ENCODE measurements at places on chromosomes 5 and 9.
A peak's percentile ranks its signal among the peaks of the same experiment; 100 is the strongest.

DNA sequence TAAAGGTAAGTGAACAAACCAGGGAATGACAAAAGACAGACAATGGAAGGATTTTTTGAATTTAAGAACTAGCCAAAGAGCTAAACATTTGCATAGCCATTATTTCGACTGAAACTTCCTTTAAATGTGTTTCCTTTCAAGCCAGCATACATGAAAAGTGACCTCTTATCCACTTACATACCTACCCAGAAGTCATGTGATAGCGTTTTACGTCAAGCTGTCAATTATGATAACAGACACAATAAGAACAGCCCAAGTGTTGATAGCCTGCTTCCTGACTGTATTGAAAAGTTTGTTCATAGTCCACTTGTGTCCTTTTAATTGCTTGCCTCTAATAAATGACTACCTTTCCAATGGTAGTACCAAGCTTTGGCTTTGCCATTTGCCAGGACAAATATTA, 206.0 kb downstream of the NFIB start:
- DNase-seq, result no peak

- peak; percentile 43 for DNase-seq
These were observed 351.1 kb upstream of the RIOK2 start for GRCh38 chr5:97534166-97534565.

DNA sequence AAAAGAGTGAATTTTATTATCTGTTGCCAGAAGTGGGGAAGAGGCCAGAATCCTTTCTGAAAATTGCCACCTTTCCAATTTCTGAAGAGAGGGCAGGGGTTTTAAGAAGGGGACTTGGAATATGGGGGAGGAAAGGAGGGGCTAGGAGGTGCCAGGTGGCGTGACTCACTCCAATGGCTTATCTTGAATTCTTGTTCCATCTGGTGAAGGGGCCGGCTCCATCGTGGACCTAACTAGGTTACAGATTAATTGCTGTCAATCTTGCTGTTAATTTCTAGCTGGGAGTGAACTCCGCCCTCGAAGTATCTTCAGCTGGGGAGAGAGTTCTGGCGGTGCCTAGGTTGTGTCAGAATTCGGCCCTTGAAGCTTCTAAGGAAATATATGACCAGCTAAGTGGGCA, 138.7 kb downstream of the YTHDC2 start:
- DNase-seq, result no peak

- DNase-seq, result no peak
These were observed 3.4 kb downstream of the SARDH start for GRCh38 chr9:133734590-133735414.

- DNase-seq, result no peak
These were observed 847 bp upstream of the GABRB2 start for GRCh38 chr5:161547406-161547737.

DNA sequence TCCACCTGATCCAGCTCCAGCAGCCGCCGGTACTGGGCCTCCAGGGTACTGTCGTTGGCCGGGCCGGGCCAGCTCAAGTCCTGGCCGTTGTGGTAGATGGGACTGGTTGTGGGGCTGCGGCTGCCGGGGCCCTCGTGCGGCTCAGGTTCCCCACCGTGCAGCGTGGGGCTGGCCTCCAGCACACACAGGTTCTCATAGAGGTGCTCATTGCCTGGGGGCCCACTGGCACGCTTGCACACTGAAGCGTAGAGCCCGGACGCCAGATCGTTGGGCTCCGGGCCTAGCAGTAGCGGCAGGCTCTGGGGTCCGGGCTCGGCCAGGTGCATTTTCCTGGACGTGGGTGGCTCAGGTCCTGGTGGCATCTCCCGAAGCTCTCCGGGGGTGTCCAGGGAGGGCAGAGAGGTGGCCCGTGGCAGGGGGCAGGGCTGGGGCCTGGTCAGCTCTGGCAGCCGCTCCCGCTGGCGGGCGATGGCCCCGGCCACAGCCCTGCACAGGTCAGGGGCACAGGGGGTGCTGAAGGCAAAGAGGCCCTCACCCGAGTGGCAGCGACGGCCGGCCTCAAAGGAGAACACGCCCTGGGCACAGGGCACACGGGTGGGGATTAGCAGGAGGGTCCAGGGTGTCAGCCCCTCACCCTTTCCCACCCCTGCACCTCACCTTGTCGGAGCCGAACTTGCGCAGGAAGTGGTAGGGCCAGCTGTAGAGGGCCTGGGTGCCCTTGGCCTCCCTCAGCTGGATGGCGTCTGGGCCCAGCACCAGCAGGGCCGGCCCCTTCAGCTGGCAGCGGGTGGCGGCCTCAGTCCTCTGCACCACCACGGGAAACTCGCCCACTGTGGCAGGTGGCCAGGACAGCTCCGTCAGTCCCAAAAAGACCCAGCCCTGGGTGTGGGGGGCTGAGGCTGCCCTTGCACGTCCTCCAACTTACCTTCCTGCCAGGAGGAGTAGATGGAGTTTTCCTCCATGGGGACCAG, 5.3 kb downstream of the DOK3 start:
- DNase-seq, result no peak

DNA sequence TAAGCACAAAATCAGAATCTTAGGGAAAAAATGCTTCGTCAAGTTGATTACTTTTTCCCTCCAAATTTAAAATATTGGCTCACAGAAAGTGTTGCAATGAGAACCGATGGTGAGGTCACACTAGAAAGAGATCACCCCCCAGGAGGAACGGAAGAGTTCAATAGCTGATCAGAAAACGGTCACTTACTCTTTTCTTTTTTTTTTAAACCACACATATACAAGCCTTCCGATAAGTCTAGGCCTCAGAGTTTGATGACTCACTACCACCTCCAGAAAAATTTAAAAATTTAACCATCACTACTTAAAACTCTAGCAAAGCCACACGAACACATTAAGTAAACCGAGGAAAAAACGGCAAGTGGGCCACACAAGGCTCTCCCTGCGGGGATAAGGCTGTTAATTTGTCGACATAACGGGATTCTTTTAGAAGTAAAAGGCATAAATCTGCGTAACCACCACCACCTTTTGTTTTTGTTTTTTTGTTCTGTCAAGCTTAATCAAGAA, 1.2 kb downstream of the SURF4 start:
- peak; percentile 6 for DNase-seq

- no peak for DNase-seq
These were observed 218.9 kb upstream of the MVB12B start for GRCh38 chr9:126107693-126108092.

- DNase-seq, result no peak
These were observed 65.7 kb downstream of the IRX2 start for GRCh38 chr5:2685651-2686272.

DNA sequence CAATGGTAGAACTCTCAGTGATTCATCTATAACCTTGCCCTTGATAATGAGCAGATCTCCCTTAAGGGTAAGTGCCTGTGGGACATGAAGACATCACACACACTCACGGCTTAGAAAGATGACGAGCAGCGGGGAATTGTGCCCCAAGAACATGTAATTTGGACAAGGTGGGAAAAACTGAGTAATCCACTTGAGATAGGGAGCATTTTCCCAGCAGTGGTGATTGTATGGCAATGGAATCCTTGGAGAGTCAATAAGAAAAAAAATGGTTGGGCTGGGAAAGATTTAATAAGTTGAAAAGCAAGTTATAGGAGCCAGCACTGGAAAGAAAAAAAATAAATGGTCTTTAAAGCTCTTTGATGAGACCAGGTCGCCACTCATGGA, 193.1 kb downstream of the GLIS3 start:
- DNase-seq, result no peak

DNA sequence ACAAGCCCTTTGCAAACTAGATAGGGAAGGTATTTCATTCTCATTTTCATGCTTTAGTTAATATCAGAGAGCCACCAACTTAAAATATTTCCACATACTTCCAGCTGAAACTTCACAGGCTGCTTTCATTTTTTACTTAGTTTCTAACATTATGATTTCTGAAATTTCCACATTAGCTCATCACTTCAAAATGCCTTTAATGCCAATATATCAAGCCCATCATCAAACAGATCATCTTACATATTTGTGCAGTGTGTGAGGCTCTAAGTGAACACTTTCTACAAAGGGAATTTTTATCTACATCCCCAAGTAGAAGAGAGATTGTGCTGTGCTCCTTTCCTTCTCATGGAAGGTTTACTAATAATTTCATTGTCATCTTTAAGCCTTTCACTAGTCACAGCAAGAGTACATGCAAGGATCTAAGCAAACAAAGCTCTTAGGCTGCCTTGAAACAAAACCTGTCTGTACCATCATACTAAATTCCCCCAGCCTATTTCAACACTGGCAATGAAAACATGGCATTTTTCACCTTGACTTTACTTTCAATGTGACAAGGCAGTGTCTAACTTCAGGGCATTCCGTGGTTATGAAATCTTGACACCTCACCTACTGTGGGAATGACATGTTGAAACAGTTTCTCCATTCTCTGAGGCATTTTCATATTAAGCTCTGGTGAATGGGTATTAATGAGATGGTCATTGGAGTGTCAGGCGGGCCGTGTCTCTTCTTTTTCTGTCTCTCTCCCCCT, 45.4 kb downstream of the PPP2R2B start:
- DNase-seq, result no peak

DNA sequence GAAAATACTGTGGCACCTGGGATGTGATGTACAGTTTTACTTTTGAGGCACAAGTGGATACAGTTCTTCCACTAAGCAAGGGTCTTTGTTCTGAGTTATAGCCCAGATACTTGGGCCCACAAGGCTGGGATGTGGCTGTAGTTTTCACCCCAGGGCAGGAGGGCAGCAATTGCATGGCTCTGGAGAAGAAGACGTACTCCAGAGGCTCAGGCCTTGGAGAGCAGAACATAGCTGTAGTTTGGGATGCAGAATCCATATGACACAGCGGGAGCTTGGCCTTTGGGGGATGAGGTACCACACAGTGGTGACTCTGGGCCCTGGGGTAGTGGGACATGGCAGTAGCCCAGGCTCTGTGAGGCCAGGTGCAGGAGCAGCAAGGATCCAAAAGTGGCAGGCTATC, 110.8 kb upstream of the FSTL4 start:
- DNase-seq, result no peak

GRCh38 chr5:135694012-135694411, 115.2 kb upstream of the CXCL14 start:
- DNase-seq, result no peak

- DNase-seq, result no peak
These were observed 8.7 kb downstream of the TAS2R1 start for GRCh38 chr5:9621379-9621903.

- DNase-seq, result no peak
These were observed 8.3 kb downstream of the UGCG start for GRCh38 chr9:111904891-111905291.

- no peak for DNase-seq
These were observed 1.7 kb downstream of the CAMSAP1 start for GRCh38 chr9:135905380-135906258.

- no peak for DNase-seq
These were observed 100.7 kb downstream of the PDE8B start for GRCh38 chr5:77311214-77311571.

- DNase-seq, result no peak
These were observed 19.2 kb downstream of the EFCAB9 start for GRCh38 chr5:172213126-172213525.

GRCh38 chr9:112867275-112867991, 23.2 kb downstream of the SLC46A2 start:
- no peak for DNase-seq

GRCh38 chr9:89835666-89836065, 230.9 kb downstream of the GADD45G start:
- DNase-seq, result no peak

Data from MM.1S (cell line).